ENCODE measurements at places on chromosomes 3 and 15. TPM values are rescaled to one million over a fixed set of nuclear protein-coding genes. Genes with fewer than 3 reads are reported as not detected.

The DGKG gene
- 9.8 TPM for total RNA-seq

The SNAP23 gene
- total RNA-seq, result 65.8 TPM

The EFCAB12 gene
- 2.0 TPM for total RNA-seq

The HHLA2 gene
- total RNA-seq, result not detected

The PLSCR5 gene
- not detected for total RNA-seq

DNA sequence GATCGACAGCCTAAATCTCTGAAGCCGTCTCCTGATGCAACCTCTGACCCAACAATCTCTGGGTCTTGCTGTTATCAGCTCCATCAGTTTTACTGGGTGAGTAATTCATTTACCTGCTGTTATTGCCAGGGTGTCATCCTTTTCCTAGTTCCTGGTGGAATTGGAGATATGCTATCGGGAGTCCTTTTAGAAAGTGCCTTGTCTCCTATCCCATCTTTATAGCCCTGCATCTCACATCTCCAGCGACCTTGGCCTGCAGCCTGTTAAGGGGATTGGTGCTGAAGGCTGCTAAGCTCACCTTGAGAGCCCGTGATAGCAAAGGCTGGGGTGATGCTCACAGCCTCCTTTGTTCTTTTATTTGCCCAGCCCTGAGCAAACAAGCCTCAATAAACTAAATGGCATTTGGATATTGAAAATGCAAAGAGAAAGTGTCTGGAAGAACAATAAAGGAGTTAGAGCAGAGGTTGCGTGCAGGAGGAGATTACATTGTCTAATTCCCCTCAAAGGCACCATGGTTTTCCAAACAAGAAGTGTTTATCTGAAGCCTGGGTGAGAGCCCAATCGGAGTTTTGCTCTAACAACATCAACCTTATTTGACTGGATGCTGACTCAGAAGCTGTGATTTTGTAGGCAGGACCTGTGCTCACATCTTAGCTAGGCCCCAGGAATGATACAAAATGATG lies 101.8 kb downstream of the RPLP1 start:
- peak; percentile 70 for DNase-seq
- H3K4me1 ChIP-seq, result peaks cover 54% of the 10 kb centered on the region
- H3K4me3 ChIP-seq, result no peak overlapping the region
- no peaks in the 10 kb centered on the region for H3K27me3 ChIP-seq
- H3K36me3 ChIP-seq, result no peaks in the 10 kb centered on the region
- H3K27ac ChIP-seq, result peak overlapping the region; percentile 2

GRCh38 chr15:73981761-73982221 lies 10.3 kb downstream of the STOML1 start:
- no peak overlapping the region for H3K4me3 ChIP-seq
- DNase-seq, result no peak
- peak overlapping the region; percentile 49 for H3K27ac ChIP-seq
- H3K4me1 ChIP-seq, result peaks cover 29% of the 10 kb centered on the region
- H3K27me3 ChIP-seq, result no peaks in the 10 kb centered on the region

DNA sequence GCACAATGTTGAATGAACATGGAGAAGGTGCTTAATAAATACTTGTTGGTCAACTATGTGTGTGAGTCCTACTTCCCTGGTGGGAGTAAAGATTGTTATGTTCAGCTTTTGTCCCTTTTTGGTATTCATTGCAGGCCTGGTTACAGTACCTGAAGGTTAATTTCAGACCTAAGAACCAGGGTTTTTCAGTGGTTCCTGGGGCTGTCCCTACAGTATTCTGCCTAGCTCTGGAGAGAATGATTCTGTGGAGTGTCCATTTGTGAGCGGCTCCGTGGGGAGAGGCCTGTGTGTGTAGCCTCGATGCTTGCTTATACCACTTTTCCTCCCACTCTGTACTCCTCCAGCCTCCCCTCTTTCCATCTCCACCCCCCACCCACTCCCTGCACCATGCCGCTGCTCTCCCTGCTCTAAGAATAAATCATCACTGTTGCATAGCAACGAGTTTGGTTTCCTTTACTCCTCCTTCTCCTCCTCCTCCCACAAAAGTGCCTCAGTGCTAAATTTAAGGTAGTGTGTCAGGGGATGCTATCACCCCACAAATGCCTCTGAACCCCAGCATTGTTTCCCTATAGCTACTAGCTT lies 150.6 kb upstream of the ROPN1 start:
- no peak overlapping the region for H3K27ac ChIP-seq
- no peaks in the 10 kb centered on the region for H3K4me1 ChIP-seq
- H3K27me3 ChIP-seq, result peaks cover 46% of the 10 kb centered on the region
- H3K4me3 ChIP-seq, result no peak overlapping the region

DNA sequence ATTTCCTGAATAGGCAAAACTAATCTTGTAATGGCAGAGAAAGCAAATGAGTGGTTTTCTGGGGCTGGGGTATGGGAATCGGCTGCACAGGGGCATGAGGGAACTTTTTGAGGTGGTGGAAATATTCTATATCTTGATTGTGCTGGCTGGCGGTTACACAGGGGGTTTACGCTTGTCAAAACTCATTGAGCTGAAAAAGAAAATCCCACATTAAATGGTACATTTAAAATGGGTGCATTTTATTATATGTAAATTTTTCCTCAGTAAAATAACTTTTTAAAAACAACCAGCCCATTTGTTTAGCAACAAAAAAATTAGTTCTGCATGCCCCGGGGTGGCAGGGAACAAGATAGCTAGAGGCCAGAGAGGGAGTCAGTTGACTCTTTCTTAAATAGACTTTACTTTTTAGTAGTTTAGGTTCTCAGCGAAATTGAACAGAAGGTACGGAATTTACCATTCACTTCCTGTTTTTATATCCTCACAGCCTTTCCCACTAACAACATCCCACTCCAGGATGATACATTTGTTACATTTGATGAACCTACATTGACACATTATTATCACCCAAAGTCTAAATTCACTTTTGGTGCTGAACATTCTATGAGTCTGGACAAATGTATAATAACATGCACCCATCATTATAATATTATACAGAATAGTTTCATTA lies 41.2 kb upstream of the BCL2A1 start:
- H3K27ac ChIP-seq, result peak overlapping the region; percentile 66
- H3K27me3 ChIP-seq, result no peaks in the 10 kb centered on the region
- H3K36me3 ChIP-seq, result no peaks in the 10 kb centered on the region
- no peak overlapping the region for H3K4me3 ChIP-seq
- DNase-seq, result no peak

DNA sequence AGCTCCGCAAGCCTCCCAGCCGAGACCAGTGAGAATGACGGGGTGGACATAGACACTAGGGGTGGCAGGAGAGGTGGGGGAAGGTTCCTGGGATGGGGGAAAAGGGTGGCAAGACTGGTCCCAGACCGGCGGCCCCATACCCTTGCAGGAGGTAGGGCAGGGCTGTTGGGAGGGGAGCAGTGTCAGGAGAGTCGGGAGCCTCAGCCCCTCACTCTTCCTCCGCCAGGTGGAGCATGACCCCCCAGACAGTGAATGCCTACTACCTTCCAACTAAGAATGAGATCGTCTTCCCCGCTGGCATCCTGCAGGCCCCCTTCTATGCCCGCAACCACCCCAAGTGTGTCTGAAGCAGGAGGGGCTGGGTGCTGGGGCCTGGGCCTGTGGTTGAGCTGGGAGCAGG lies 8.7 kb upstream of the PSMD2 start:
- H3K4me1 ChIP-seq, result no peaks in the 10 kb centered on the region
- H3K27me3 ChIP-seq, result no peaks in the 10 kb centered on the region
- H3K36me3 ChIP-seq, result no peaks in the 10 kb centered on the region

- no peaks in the 10 kb centered on the region for H3K36me3 ChIP-seq
- no peak overlapping the region for H3K27ac ChIP-seq
- H3K4me3 ChIP-seq, result no peak overlapping the region
- H3K4me1 ChIP-seq, result peaks cover 12% of the 10 kb centered on the region
- H3K27me3 ChIP-seq, result no peaks in the 10 kb centered on the region
- DNase-seq, result no peak
Observed at GRCh38 chr3:125141596-125142419, 70.7 kb downstream of the SLC12A8 start.

- H3K36me3 ChIP-seq, result no peaks in the 10 kb centered on the region
- no peak for DNase-seq
- H3K27ac ChIP-seq, result no peak overlapping the region
- no peaks in the 10 kb centered on the region for H3K4me1 ChIP-seq
- H3K4me3 ChIP-seq, result no peak overlapping the region
Observed at GRCh38 chr15:73331991-73332925, 36.5 kb downstream of the HCN4 start.

DNA sequence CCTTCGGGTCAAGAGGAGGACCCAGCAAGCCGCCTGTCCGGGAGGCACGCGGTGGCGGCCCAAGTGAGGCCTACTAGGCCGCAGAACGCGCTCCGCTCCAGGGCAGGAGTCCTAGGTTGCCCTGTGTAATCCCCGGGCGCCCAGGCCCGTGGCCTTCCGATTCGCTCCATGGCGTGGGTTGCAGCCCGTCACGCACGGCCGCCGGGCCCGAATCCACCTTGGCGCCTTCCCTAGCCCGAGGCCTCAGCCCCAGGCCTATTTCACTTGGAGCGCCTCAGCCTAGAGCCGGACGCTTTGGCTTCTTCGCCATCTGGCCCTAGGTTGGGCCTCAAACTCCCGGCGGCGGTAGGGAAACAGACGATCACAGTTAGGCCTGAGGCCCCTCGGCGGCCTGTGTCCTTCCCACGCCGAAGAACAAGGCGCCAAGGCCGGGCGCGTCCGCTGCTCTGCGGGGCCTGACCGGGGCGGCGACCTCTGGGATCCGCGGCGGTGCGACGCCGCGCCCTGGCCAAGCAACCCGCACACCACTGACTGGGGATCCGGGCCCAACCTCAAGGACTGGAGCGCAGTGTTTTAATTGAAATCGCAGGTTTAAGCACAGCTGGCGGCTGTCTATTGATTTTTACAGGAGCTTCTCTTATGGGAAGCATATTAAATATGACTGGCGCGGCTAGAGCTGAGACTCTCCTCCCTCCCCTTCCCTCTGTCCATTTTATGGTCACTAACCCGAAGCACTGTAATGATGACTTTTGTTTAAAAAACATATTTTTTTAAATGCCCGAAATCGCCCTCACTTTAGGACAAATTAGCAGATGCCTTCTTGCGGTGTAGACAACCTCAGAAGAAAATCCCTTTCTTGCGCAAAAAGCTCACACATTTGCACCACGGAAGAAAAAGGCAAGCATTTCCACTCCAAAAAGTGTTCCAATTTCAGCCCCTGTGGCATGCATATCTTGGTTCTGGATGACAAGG lies 3.8 kb upstream of the FEZF2 start:
- H3K36me3 ChIP-seq, result no peaks in the 10 kb centered on the region
- DNase-seq, result no peak
- peaks cover 40% of the 10 kb centered on the region for H3K27me3 ChIP-seq
- no peak overlapping the region for H3K27ac ChIP-seq

DNA sequence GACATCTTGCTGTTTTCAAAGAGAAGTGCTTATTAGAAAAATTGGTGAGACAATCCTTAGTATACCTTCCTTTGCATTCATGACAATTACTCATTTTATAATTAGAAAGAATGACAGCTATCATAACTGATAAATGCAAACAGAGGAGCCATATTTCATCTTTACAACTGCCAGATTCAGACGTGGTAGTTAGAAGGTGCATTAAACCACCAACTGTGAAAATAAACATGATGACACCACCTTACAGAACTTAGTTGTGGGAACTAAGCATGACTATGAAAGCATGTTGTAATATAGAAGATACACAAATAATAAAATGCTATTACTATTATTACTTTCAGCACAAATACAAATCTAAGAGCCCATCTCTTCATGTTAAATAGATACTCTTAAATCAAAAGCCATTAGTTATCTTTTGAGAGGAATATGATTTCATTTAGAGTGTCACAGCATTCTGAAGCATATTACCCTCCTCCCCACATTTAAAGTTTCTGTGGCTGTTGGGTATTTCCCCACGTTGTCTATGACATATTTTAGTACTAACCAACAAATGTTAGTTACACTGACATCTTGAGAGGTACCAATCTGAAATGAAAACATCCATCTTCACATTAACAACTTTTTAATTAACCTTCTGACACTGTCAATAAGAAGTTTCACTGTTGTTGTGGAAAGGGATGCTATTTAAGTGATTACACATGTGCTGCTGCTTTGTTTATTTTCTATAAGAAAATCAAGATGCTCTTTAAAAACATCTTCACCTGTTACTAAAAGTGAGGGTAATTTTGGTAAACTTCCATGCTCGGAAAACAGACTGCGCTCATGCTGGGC lies 163.8 kb downstream of the LSAMP start:
- H3K36me3 ChIP-seq, result no peaks in the 10 kb centered on the region
- H3K4me3 ChIP-seq, result no peak overlapping the region
- DNase-seq, result no peak
- no peaks in the 10 kb centered on the region for H3K4me1 ChIP-seq
- H3K27ac ChIP-seq, result no peak overlapping the region

DNA sequence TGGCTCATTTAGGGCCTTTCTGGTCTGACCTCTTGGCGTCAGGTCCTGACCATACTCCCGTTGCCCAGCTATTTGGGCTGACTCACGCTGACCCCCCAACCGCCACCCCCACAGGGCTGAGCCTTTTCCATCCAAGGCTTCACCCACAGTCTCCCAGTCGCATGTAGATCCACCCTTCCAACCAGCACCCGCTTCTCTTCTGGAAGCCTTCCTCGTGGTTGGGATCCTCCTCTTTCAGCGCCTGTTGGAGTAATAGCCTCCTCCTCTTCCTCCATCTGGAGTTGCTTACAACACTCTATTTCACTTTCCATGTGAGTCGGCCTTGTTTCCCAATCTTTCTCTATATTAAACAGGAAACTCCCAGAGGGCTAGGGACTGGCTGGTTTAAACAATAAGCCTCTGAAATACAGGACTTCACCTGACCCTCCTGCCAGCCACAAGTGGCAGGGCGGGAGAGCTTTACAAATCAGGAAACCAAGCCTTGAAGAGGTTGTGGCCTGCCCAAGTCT lies 2.1 kb upstream of the ALAS1 start:
- H3K27ac ChIP-seq, result peak overlapping the region; percentile 37
- no peak overlapping the region for H3K4me3 ChIP-seq
- H3K27me3 ChIP-seq, result no peaks in the 10 kb centered on the region
- peak; percentile 58 for DNase-seq

Measured in PC-9 (cell line).